ENCODE measurements at places on chromosomes 12 and 14. TPM values are rescaled to one million over a fixed set of nuclear protein-coding genes. Genes with fewer than 3 reads are reported as not detected.

The DHH gene
- 1.5 TPM for polyA plus RNA-seq

The KRT83 gene
- not detected for polyA plus RNA-seq

The CMTM5 gene
- polyA plus RNA-seq: 0.26 TPM

The MORN3 gene
- polyA plus RNA-seq: 0.39 TPM

The KERA gene
- not detected for polyA plus RNA-seq

The ANO2 gene
- polyA plus RNA-seq: 1.0 TPM

The WDR20 gene
- 6.8 TPM for polyA plus RNA-seq

The MED6 gene
- polyA plus RNA-seq: 7.1 TPM

The FAM222A gene
- 1.7 TPM for polyA plus RNA-seq

The BIN2 gene
- 1.5 TPM for polyA plus RNA-seq

The SIX1 gene
- 4.4 TPM for polyA plus RNA-seq

The AMIGO2 gene
- 1.7 TPM for polyA plus RNA-seq

The PTGDR gene
- polyA plus RNA-seq: 0.59 TPM

The LRP6 gene
- 5.2 TPM for polyA plus RNA-seq

The SUPT16H gene
- 20.4 TPM for polyA plus RNA-seq

The IAPP gene
- 126 TPM for polyA plus RNA-seq

The MTRFR gene
- 3.5 TPM for polyA plus RNA-seq

The GLI1 gene
- polyA plus RNA-seq: 0.11 TPM

The CCDC196 gene
- 0.61 TPM for polyA plus RNA-seq

The KCNH5 gene
- 0.07 TPM for polyA plus RNA-seq

The CRIP2 gene
- 294 TPM for polyA plus RNA-seq

The TRIM9 gene
- 0.30 TPM for polyA plus RNA-seq

The CLEC2D gene
- polyA plus RNA-seq: 4.3 TPM

The KCNH3 gene
- polyA plus RNA-seq: 0.32 TPM

The CCDC175 gene
- polyA plus RNA-seq: not detected

The OAS2 gene
- polyA plus RNA-seq: 2.2 TPM

The B4GALNT1 gene
- polyA plus RNA-seq: 0.70 TPM

The GPR132 gene
- polyA plus RNA-seq: 2.7 TPM

The DTD2 gene
- 17.7 TPM for polyA plus RNA-seq

The TSPAN19 gene
- not detected for polyA plus RNA-seq

The MYH6 gene
- polyA plus RNA-seq: 0.56 TPM

The ANO4 gene
- 0.11 TPM for polyA plus RNA-seq

The IL23A gene
- 3.1 TPM for polyA plus RNA-seq

The CMKLR1 gene
- 5.3 TPM for polyA plus RNA-seq

The BCL7A gene
- polyA plus RNA-seq: 3.1 TPM

The PLA2G1B gene
- 11.8 TPM for polyA plus RNA-seq

The DDX51 gene
- polyA plus RNA-seq: 14.6 TPM

The RERGL gene
- 64.3 TPM for polyA plus RNA-seq

The GALNT16 gene
- polyA plus RNA-seq: 4.7 TPM

The DCAF5 gene
- polyA plus RNA-seq: 11.4 TPM

The NRIP2 gene
- polyA plus RNA-seq: 0.36 TPM

The TNFAIP2 gene
- polyA plus RNA-seq: 24.6 TPM

The PTCSC3 gene
- polyA plus RNA-seq: not detected

The IFNG-AS1 gene
- polyA plus RNA-seq: not detected

The MLF2 gene
- polyA plus RNA-seq: 196 TPM

All from adipose tissue (tissue), 3 donors.